ENCODE measurements at places on chromosomes 3 and 15.

GRCh38 chr3:186802701-186803100 is 3.6 kb downstream of the RFC4 start:
- no peak for DNase-seq

DNA sequence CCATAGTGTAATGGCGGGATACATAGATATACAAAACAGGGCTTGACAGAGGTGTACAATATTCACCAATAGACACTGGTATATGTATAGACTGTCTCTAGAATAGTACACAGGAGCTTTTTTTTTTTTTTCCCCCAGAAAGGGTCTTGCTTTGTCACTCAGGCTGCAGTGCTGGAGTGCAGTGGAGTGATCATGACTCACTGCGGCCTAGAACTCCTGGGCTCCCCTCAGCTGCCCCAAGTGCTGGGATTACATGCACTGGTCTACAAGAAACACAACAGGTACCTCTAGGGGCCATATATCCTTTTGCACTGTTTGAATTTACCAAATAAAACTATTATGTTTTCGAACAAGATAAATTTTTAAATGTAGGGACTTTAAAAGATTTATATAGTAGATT is 12.3 kb downstream of the RHOA start:
- no peak for DNase-seq

DNA sequence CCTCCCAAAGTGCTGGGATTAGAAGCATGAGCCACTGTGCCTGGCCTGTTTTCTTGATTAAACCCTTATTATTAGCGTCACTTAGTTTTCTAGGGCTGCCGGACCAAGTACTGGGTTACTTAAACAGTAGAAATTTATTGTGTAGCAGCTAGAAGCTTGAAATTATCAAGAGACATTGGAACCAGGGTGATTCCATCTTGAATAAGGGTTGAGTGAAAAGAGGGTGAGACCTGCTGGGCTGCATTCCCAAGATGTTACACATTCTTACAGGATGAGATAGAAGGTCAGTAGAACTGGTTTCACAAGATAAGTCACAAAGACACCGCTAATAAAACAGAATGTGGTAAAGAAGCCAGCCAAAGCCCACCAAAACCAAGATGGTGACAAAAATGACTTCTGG is 18.6 kb upstream of the FSTL1 start:
- DNase-seq: no peak

GRCh38 chr15:85582131-85583079 is 202.0 kb downstream of the AKAP13 start:
- no peak for DNase-seq

DNA sequence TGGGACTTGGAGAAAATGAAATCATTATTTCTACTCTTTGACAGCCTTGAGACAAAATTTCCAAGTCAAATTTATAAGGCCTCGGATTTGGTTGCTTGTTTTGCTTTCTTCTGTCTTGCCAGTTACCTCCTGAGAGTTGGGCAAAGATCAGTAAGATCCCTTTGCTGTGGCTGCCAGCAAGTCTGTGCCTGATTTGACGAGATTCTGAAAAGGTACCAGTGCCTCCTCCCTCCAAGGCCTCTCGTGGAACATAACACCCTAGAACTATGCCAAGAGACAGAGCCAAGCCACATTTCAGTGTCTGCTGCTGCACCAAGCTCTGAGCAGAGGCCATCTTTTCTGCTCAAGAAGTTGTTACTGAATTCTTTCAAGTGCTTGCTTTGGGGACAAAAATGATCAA is 61.0 kb downstream of the GTPBP8 start:
- DNase-seq: no peak

DNA sequence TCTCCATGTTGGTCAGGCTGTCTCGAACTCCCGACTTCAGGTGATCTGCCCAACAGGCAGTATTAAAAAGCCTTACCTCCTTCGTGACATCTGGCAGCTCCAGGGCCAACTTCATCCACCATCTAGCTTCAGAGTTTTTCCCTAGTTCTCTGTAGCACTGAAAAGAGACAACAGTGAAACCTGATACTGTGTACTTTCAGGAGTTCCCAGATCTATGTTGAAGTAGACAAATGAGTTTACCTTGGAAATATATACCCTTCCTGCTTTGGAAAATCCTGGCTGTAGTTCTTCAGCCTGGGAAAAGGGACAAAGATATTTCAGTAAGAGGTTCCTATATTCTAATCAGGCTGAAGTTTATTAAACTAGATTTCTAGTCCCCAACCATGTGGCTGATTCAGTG is 18.0 kb downstream of the RMDN3 start:
- no peak for DNase-seq

DNA sequence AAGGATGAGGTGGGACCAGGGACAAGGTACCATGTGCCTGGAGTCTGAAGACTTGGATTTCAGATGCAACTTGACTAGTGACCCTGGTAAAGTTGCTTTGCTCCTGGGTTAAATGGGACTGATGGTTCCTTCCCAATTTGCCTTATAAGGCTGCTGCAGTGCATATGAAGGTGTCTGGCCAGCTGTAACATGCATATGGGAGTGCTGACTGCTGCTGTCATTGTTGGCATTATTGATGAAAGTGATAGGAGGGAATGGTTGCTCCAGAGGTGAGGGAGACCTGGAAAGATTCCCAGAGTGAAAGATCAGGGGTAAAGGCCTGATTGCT is 20.5 kb downstream of the CYP8B1 start:
- DNase-seq: no peak

GRCh38 chr3:13240928-13241618 is 167.8 kb upstream of the IQSEC1 start:
- no peak for DNase-seq

GRCh38 chr3:133038731-133039375 is 662 bp downstream of the TMEM108 start:
- no peak for DNase-seq

- no peak for DNase-seq
Observed at GRCh38 chr3:16069149-16069922, 105.1 kb upstream of the GALNT15 start.

DNA sequence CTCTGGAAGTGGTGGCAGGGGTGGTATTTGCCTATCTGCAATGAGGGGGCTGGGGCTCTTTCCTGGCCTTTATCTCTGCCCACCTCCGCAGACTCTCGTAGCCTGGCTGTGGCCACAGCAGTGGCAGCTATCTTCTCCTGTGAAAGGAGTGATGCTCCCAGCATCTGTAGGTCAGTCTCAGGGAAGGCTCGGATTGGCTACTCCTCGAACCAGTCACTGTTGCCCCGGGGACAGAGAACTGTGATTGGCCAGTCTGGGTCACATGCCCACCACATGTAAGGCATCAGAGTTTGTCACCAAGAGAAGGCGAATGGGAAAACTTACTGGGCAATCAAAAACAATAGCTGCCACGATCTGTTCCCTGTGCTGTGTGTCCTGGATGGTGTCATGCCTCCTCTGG is 30.1 kb upstream of the FGD5 start:
- DNase-seq: no peak

DNA sequence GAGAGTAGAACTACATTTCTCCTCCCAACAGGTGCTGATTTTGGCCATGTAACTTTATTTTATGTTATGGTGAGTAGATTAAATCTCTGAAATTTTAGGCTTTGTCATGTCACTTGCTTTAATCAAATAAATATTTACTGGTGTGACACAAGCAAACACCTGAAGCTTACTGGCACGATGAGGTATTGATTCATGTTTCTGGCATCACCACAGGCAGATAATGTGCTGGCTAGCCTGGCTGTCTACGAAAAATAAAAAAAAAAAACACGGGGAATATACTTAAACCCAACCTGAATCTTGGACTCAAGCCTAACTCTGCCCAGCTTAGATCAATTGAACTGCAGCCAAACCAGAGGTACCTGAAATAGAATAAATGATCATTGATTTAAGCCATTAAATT is 65.6 kb upstream of the CADM2 start:
- DNase-seq: no peak

DNA sequence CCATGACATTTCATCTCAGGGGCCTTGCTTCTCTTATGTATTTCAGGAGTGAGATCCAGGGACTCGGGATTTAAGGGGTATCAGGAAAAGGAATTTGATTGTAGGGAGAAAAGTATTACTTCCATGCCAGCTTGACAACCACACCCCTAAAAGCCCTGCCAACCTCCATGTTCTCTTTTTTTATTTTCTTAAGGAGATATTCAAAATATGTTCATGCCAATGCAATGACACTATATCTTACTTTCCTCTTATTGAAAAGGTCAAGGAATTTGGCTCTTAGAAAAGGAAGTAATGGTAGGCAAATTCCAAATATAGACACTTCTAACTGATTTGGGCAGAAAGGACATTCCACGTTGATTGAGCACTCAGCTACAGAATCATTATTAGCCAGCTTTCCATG is 407.5 kb upstream of the NECTIN3 start:
- DNase-seq: no peak

DNA sequence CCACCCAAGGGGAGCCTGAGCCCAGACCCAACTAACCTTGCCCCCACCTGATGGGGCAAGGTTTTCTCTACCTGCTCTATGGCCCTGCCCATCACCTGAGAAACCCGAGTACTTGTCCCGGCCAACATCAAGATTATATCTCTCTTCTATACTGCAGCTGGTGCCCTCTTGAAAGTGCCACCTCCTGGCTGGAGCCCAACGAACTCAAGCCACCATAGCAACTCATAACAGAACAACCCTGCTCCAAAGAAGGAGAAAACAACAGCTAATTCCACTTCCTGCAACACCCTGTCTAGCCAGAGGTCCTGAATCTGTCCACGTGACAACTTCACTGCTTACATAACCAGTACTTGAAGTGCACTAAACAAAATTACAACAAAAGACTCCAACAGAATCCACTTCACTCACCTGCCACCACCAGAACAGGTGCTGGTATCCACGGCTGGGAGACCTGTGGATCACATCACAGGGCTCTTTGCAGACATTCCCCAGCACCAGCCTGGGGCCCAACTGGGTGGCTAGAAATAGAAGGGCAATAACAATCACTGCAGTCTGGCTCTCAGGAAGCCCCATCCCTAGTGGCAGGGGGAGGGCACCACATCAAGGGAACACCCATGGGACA is 49.2 kb downstream of the PIERCE2 start:
- no peak for DNase-seq

GRCh38 chr3:17759901-17760300 is 17.5 kb upstream of the TBC1D5 start:
- no peak for DNase-seq

- DNase-seq: no peak
Observed at GRCh38 chr3:74273091-74273490, 341.4 kb downstream of the CNTN3 start.

Measured in NCI-H1417 treated with DMSO at 0.1 percent for 48 hours (cell line).